ENCODE measurements at places on chromosomes 7 and 10.

DNA sequence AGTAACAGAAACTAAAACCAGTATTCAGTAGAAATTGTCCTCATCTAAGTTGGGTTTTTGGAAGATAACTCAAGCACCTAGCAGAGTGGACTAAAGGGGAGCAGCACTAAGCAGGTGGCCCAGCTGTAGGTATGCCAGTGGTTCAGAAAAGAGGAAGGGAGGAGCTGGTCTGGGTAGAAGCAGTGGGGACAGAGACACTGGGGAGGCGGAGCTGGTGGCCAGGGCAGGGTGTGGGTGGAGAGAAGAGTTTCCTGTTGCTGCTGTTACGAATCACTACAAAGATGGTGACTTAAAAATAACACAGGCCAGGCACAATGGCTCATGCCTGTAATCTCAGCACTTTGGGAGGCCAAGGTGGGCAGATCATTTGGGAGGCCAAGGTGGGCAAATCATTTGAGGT is 136.2 kb downstream of the WDR11 start:
- no peak for DNase-seq
- no peak overlapping the region for H3K27ac ChIP-seq
- H3K4me3 ChIP-seq = no peak overlapping the region
- no peaks in the 10 kb centered on the region for H3K27me3 ChIP-seq
- no peaks in the 10 kb centered on the region for H3K36me3 ChIP-seq
- H3K4me1 ChIP-seq = no peaks in the 10 kb centered on the region

- H3K36me3 ChIP-seq = no peaks in the 10 kb centered on the region
- H3K27ac ChIP-seq = no peak overlapping the region
- no peak overlapping the region for H3K4me3 ChIP-seq
- peaks cover 7% of the 10 kb centered on the region for H3K4me1 ChIP-seq
- no peaks in the 10 kb centered on the region for H3K27me3 ChIP-seq
Measured at GRCh38 chr10:48511066-48511874, 93.6 kb downstream of the ARHGAP22 start.

- H3K27ac ChIP-seq = no peak overlapping the region
- H3K4me3 ChIP-seq = no peak overlapping the region
- peaks cover 17% of the 10 kb centered on the region for H3K27me3 ChIP-seq
- H3K36me3 ChIP-seq = no peaks in the 10 kb centered on the region
Measured at GRCh38 chr7:45589915-45590678, 15.9 kb downstream of the ADCY1 start.

DNA sequence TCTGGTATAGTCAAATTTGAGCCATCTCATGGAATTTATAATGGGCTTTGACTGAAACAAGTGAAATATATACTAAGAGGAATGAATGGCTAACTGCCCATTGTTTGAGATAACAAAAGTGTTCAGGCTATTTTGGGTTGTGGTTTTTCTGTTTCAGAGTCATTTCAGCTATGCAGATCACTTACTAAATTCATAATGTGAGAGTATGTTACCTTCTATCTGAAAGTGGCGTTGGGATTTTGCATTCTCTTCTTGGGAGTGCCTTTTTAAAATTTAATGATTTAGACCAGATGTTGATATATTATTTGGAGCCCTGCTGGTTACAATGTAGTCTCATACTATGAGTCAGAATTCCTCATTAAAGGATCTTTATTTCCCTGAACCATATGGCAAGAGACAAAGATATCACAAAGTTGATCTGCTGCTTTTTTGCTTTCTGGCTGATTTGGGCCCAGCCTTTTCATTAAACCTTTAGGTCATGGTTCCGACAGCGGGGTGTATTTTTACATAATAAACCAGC is 10.4 kb downstream of the VCL start:
- no peaks in the 10 kb centered on the region for H3K27me3 ChIP-seq
- no peak overlapping the region for H3K4me3 ChIP-seq
- H3K36me3 ChIP-seq = peaks cover 21% of the 10 kb centered on the region
- DNase-seq = peak; percentile 78
- peaks cover 17% of the 10 kb centered on the region for H3K4me1 ChIP-seq
- peak overlapping the region; percentile 65 for H3K27ac ChIP-seq

DNA sequence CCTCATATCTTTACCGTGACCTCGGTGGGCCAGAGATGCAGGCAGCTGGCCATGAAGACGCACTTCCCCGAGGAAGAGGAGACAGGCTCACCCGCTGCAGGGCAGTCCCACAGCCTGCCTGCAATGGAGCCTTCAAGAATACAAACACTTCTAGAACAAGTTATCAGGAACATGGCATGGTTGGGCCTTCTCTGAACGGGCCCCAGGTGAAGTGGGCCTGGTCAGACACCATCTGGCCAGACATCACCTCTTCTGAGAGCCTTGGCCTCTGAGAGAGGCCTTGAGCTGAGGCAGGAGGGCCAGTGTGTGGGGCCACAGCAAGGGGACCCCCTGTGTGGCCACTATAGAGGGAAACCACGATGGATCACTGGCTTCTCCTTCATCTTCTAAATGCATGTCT is 112.4 kb upstream of the GDF10 start:
- peaks cover 14% of the 10 kb centered on the region for H3K27me3 ChIP-seq
- H3K4me3 ChIP-seq = no peak overlapping the region
- H3K27ac ChIP-seq = no peak overlapping the region
- H3K4me1 ChIP-seq = no peaks in the 10 kb centered on the region
- no peak for DNase-seq

- H3K27ac ChIP-seq = no peak overlapping the region
- no peak overlapping the region for H3K4me3 ChIP-seq
- no peaks in the 10 kb centered on the region for H3K36me3 ChIP-seq
Measured at GRCh38 chr7:106036004-106036403, 72.9 kb downstream of the CDHR3 start.

GRCh38 chr10:676178-676577 is 13.3 kb downstream of the DIP2C start:
- DNase-seq = no peak
- no peaks in the 10 kb centered on the region for H3K27me3 ChIP-seq
- no peak overlapping the region for H3K4me3 ChIP-seq
- no peaks in the 10 kb centered on the region for H3K36me3 ChIP-seq
- peaks cover 7% of the 10 kb centered on the region for H3K4me1 ChIP-seq

DNA sequence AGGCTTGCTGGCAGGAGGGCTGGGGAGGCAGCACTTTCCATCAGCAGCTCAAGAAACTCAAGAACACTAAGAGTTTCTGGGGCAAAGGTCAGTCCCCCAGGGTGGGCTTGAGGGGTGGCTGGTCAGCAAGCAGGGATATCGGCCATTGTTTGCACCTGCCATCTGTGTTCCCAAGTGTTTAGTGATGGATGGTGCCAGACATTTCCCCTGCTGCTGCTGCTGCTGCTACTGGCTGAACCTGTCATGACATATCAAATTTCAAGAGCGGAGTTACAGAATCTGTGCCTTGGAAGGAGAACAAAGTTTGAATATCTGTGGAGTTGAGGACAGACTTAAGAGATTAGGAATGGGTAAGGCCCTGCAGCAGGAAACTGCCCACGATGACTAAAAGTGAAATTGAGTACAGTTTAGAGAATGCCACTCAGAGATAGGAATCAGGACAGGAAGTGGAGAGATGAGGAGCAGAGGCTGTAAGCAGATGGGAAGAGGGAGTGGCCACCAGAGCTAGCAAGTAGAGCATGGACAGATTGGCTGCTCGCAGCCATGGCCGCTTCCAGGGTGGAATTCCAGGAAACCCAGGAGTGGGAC is 39.2 kb upstream of the PPP1R3C start:
- peak overlapping the region; percentile 10 for H3K27ac ChIP-seq
- peak; percentile 82 for DNase-seq
- H3K27me3 ChIP-seq = no peaks in the 10 kb centered on the region
- peaks cover 7% of the 10 kb centered on the region for H3K4me1 ChIP-seq
- H3K36me3 ChIP-seq = no peaks in the 10 kb centered on the region

DNA sequence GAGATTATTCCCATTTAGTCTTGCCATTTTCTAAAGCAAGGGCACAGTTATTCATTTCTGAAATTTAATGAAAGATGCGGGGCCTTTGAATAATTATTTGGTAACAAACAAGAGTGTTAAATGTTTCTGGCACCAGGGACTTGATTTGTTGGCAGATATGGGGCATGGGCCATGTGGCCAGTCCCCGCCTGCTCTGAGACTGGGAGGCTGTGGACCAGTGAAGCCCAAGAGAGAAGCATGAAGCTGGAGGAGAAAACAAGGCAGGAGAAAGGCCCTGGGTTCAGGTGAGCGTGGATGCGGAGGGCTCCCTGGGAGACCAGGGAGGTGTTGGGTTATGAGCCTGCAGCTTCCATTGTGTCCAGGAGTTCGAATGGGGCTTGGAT is 378.5 kb downstream of the TCERG1L start:
- H3K4me3 ChIP-seq = no peak overlapping the region
- no peaks in the 10 kb centered on the region for H3K4me1 ChIP-seq
- no peaks in the 10 kb centered on the region for H3K27me3 ChIP-seq
- no peak overlapping the region for H3K27ac ChIP-seq
- H3K36me3 ChIP-seq = no peaks in the 10 kb centered on the region

- DNase-seq = no peak
- no peaks in the 10 kb centered on the region for H3K4me1 ChIP-seq
- no peak overlapping the region for H3K4me3 ChIP-seq
- H3K36me3 ChIP-seq = peaks cover 56% of the 10 kb centered on the region
Measured at GRCh38 chr7:74526780-74527179, 73.1 kb downstream of the GTF2IRD1 start.

DNA sequence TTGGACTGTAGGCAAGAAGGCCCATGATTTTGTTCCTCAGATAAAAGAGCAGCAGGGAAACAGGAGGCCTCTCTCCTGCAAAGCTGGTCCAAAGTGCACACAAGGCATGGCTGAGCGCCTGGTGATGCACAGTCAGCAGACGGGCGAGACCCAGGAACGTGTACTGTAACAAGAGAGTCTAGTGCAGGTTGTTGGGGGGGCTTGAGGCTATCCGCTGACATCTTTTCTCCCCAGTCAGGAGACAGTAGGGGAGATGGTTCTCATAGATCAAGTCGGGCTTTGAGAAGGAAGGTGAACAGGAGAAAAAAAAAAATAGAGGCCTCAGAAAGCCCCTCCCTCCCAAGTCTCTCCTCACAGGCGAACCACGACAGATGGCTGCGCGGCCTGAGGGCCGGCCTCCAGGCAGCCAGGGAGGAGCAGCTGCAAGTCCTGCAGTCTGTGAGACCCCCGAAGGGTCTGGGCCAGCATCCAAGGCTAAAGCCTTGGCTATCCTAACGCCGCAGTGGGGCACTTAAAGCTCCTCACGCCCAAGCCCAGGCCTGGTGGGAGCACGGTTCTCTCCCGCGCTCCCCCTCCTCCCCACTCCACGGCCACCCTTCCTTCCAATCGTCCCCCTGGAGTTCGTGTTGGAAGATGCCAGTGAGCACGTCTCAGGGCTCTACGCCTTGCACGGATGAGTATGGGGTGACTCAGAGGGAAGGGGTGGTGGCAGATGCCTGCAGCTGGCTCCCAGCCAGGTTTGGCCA is 68.3 kb downstream of the PRKAG2 start:
- no peaks in the 10 kb centered on the region for H3K4me1 ChIP-seq
- no peak overlapping the region for H3K27ac ChIP-seq
- no peak for DNase-seq
- H3K36me3 ChIP-seq = no peaks in the 10 kb centered on the region

DNA sequence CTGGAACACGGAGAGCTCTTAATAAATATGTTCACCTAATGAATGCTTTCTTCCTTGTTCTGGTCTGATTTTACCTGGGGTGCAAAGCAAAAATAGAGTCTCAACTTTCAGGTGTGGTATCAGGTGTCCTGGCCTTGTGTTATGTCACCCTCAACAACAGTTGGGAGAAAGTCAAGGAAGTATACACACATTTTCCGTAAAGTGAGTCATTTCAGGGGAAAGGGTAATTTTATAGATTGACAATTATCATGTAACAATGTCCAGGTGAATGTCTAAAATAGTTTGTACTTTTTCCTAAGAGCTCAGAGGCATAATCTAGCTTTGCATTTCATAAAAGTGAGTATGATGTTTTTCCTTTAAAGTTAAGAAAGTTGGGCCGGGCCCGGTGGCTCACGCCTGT is 287.4 kb downstream of the SKIDA1 start:
- DNase-seq = no peak
- H3K27ac ChIP-seq = no peak overlapping the region
- H3K36me3 ChIP-seq = no peaks in the 10 kb centered on the region
- H3K27me3 ChIP-seq = no peaks in the 10 kb centered on the region

- peaks cover 23% of the 10 kb centered on the region for H3K4me1 ChIP-seq
- H3K4me3 ChIP-seq = peak overlapping the region; percentile 98
- DNase-seq = peak; percentile 54
- H3K27me3 ChIP-seq = no peaks in the 10 kb centered on the region
- H3K27ac ChIP-seq = peak overlapping the region; percentile 99
Measured at GRCh38 chr7:139776486-139777132, 1.2 kb downstream of the HIPK2 start.

DNA sequence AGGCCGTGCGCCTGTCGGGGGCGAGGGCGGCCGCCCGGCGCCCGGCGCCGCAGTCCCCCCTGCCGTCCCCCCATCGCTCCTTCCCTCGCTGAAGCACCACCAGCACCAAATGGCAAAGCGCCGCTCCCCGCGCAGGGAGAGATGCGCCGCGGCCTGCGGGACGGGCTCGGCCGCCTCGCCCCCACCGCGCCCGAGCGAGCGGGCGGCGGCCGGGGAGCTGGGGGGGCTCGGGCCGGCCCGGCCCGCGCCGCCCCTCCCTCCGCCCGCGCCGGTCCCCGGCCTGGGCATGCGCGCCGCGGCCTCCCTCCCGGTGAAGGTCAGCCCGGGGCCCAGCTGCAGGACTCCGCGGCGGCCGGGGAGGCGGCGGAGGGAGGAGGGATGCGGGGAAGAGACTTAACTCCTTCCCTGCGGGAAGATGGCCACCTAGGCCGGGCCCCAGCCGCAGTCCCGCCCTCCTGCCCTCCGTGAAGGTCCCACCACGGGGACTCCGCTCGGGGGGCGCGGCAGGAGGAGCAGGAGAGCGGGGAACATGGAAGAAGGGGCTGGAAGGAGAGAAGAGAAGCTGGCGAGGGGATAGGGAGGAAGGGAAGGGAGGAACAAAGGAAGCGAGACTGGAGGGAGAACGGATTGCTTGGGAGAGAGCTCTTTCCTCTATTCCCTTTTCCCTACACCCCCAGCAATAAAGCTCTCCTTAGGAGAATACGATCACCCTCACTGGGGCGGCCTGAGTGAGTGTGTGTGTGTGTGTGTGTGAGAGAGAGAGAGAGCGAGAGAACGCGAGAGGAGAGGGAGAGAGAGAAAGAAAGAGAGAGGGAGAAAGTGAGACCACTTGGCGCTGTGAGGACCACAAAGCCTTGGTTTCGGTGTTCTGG is 3.4 kb upstream of the SMARCD3 start:
- H3K27me3 ChIP-seq = peaks cover 3% of the 10 kb centered on the region
- peak overlapping the region; percentile 97 for H3K27ac ChIP-seq

DNA sequence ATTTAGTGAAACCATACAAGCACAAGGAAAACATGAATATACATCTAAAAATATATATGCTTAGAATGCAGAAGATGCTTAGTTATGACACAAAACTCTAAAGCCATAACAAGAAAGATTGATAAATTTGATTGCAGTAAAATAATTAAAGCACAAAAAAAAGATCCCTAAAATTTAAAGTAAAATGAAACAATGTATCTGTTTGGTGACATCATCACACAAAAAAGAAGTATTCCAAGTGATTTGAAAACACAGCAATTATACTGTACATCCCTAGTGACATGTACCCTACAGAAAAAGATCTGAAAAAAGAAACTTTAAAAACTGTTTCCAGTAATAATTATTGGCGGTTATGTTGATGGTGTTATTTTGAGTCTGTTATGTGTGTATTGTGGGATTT is 37.7 kb downstream of the PHYHIPL start:
- no peaks in the 10 kb centered on the region for H3K27me3 ChIP-seq
- H3K36me3 ChIP-seq = no peaks in the 10 kb centered on the region
- no peaks in the 10 kb centered on the region for H3K4me1 ChIP-seq
- no peak overlapping the region for H3K27ac ChIP-seq
- no peak for DNase-seq

Data from IMR-90 (cell line).